DMS 273 treated with DMSO at 0.1 percent for 48 hours (cell line): ENCODE measurements at places on chromosomes 12 and 14.

DNA sequence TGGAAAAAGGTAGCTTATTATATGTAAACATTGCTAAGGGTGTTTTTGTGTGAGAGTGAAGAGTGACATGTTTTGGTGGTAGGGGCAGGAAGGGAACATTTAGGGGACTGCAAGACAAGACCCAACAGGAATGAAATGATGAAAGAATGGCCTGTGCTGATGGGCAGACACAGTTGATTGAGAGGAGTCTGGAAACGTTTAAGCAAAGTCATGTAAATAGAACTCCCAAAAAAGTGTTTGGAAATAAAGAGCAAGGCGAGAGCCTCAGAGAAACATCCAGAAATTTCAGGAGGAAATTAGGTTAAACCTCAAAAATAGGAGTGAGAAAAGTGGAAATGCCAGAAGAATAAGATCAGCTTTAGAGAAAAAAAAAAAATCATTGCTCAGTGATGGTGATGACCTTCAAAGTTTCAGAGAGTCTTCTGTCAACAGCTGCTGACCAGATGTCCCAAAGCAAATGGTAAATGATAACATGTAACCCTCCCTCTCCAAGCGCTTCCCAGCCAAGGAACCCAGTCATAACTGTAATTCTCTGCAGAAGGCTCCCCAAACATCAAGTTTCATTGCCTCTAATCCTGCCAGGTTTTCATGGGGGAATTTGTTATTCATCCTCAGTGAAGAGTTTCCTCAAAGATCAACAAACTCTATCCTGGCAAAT lies 223.2 kb upstream of the FAR2 start:
- DNase-seq, result no peak

GRCh38 chr12:24206621-24207020 lies 257.2 kb upstream of the SOX5 start:
- no peak for DNase-seq

GRCh38 chr14:72717220-72717619 lies 176.7 kb downstream of the DPF3 start:
- DNase-seq, result no peak

DNA sequence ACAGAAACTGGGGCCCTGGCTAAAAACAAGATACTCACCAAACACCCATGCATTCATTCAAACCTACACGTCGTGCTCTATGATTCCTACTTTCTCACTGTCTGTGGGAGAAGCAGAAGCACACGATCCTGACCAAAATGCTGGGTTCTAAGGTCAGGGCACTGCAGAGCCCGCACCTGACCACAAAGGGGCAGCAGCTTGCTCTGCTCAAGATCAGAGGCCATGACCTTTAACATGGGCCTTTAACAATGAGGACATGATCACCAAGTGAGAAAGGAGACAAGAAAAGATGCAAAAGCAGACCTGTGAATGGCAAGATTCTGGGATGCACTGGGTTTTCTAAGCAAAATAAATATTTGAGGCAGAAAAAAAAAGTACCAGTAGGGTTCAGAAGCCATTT lies 40.1 kb upstream of the VPS33A start:
- no peak for DNase-seq

DNA sequence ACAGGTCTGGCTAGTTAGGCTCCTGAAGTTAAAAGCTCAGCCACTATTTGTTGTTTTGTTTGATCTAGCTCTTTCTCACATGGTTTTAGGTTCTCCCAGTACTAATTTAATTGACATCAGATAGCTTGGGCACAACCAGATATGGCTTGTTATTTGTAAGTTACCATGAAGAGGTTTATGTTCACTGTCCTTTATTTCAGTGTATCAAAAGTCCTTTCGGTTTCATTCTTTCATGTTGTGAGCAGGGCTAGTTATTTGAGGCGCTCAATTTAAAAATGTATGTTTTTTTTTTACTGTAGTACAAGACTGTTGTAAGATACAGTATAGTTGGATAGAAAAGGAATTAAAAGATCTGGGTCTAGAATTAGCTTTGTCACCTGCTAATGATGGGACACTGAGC lies 7.0 kb downstream of the GPX2 start:
- DNase-seq, result no peak

- no peak for DNase-seq
Observed at GRCh38 chr14:96978525-96979272, 181.5 kb downstream of the VRK1 start.

DNA sequence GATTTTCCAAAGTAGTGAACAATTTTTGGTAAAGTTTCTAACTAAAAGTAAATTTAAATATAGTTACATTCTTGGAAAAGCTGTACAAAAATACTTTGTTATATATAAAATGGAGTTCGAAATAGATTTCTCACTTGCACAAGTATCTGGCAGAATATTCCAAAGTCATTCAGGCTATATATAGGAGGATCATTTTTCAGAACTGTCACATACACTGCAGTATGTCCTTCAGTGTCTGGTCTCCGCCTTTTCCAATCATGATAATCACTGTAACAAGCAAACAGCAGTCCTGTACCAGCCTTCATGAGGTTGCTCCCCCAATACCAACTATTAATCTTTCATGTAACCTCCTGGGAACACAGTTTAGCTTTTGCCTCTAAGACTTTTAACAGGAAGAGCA lies 18.6 kb downstream of the TBK1 start:
- DNase-seq, result no peak

DNA sequence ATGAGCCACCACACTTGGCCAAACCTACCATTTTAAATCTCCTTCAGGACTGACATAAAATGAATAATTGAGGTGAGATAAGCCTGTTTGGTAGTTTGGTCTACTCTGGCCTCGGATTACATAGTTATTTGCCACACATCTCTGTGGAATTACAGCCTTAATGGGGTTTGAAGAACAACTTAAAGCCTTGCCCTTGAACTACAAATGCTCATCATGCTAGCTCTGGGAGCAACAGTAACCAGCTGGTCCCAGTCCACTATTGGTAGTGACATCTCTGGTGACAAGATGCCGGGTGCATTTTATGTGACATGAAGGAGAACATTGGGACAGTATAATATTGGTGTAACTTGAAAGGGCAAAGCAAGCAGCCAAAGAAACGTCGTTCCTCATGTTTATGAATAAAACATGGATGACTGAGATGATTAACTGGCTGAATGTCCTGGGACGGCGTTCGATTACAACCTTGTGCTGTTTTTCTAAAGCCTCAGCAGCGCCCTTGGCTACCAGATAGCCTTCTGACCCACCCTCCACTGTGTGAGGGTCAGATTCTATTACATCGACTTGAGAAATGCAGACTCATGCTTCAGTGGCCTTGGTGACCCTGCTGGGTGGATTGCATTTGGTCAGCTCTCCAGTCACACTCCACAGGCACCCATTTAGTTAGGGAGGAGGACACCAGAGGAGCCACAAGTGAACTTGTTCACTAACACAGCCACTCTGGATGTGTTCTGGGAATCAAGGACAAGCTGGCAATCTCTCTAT lies 41.5 kb downstream of the BEST3 start:
- no peak for DNase-seq

GRCh38 chr12:116606397-116606796 lies 47.2 kb downstream of the MAP1LC3B2 start:
- no peak for DNase-seq

GRCh38 chr14:102262929-102263462 lies 42.0 kb downstream of the MOK start:
- DNase-seq, result peak; percentile 80

DNA sequence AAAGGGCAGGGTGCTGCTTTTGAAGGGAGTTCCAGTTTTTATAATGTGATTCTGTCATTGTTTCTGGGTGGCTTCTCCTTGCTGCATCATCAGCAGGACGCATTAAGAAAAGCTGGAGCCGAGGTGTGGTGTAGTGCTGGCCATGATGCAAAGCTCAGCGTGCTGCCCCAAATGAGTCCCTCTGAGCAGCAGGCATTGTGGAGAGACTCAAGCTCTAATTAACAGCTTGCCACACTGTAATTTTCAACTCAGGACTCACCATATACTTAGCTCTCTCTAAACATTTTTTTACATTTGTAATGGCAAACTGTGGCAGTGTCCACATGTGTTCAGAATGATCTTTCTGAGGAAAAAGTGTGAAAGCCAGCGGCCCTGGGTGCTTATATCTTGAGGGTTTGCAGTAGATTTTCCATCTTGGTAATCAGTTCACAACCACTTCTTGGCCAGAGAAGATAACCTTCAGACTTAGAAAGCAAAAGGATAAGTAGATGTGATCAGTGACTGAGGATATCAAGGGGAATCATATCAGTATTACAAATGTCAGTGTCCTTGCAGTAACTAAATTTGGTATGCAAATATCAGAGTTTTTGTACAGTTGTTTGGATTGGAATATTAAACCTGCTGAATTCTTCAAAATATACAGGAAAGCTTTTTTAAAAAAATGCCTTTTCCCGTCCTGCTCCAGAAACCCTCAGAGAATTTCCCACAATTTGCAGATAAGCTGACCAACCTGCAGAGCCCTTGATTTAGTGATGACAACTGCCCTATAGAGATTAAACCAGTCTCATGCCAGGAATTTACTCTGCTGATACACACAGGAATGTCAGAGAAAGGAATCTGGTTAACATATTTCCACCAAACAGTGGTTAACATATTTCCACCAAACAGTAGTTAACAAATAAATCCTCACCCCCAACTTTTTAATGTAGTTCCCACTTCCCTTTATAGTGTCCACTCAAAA lies 63.6 kb downstream of the DAAM1 start:
- no peak for DNase-seq

- no peak for DNase-seq
Observed at GRCh38 chr14:77593501-77593961, 22.9 kb downstream of the SPTLC2 start.

GRCh38 chr12:122503147-122503751 lies 2.5 kb upstream of the ZCCHC8 start:
- DNase-seq, result no peak

GRCh38 chr14:102768223-102769048 lies 8.8 kb upstream of the TRAF3 start:
- DNase-seq, result no peak

- DNase-seq, result no peak
Observed at GRCh38 chr14:94306047-94306978, 13.2 kb upstream of the SERPINA10 start.

- DNase-seq, result no peak
Observed at GRCh38 chr12:5806371-5807089, 138.5 kb downstream of the ANO2 start.

DNA sequence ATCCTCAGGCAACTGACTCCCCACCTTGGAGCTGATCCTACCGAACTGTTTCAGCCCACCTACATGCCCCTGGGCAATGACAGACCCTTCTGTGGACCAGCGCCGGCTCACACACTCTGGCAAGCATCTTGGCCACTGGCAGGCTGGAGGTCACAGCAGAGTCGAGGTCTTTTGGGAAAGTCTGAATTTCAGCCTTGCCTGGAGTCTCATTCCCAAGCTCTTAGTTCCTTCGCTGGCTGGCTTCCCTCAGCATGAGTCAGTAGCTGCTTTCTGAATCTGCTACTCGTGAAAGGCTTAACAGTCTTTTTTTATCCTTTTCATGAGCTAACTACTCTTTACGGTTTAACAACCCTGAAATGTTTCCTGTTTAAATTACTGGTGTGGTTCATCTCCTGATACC lies 44.5 kb downstream of the ASCL4 start:
- no peak for DNase-seq

DNA sequence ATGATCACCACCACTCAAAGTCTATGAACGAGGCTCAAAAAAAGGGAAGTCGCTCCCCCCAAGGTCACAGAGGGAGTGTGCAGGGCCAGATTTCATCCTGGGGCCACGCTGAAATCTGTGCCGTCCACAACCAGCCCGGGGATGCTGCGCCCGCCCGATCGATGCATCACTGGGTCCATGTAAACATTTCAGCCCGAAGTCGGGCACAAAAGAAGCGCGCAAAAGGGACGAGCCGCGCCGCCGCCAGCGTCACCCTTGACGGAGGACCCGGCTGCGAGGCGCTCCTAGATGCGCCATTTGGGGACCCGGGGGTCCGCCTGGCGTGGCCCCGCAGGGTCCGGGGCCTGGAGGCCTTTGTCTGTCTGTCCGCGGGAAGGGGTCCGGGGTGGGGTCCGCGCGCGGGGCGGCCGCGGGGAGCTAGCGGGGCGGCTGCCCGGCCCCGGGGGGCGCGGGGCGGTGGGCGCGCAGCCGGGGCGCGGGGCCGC lies 503 bp downstream of the FBXO21 start:
- no peak for DNase-seq

GRCh38 chr12:125360540-125360939 lies 295.3 kb downstream of the AACS start:
- DNase-seq, result no peak
